ENCODE measurements at places on chromosomes 12 and 14. TPM values are rescaled to one million over a fixed set of nuclear protein-coding genes. Genes with fewer than 3 reads are reported as not detected.

- H3K36me3 ChIP-seq = no peaks in the 10 kb centered on the region
- no peak overlapping the region for H3K4me3 ChIP-seq
- no peaks in the 10 kb centered on the region for H3K4me1 ChIP-seq
These were observed 24.4 kb upstream of the BTG1 start for GRCh38 chr12:92170050-92170449.

DNA sequence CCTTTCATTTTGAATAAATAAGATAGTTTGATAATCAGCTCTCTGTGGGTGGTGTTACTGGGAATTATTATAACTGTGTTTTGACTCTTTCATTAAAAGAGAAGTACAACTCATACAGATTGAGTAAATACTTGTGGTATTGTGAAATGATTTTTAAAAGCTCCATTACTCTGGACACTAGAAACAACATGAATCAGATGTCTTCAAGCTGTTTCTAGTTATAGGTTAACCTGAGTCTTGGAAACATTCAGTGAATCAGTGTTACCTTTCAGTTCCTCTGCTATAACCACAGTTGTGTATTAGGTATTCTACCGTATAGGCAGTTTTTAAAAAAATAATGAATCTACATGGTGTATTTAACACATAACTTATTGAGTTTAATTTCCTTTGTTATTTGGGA lies 128.4 kb upstream of the SSTR1 start:
- no peaks in the 10 kb centered on the region for H3K4me1 ChIP-seq
- DNase-seq = no peak
- no peaks in the 10 kb centered on the region for H3K27me3 ChIP-seq
- no peak overlapping the region for H3K4me3 ChIP-seq

- H3K4me1 ChIP-seq = no peaks in the 10 kb centered on the region
- no peak overlapping the region for H3K27ac ChIP-seq
- H3K4me3 ChIP-seq = no peak overlapping the region
- DNase-seq = no peak
- no peaks in the 10 kb centered on the region for H3K27me3 ChIP-seq
These were observed 86.4 kb downstream of the ACACB start for GRCh38 chr12:109202770-109203169.

DNA sequence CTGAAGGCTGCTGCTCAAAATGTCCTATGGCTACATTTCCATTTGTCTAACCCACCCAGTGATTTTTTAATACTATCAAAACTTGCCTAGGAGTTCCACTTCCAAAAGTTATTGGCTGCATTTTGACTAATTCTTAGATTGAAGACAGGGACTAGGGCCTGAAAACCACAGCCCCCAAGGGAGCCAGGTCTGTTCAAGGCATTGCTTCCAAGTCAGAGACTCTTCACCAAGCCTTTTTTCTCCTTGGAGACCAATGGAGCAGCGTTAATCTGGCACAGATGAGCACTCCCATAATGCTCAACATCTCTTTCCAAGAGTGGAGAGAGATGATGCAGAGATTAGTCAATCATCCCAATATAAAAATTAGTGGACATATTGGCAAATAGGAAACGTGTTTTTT lies 112.5 kb upstream of the HIF1A start:
- H3K4me1 ChIP-seq = peaks cover 52% of the 10 kb centered on the region
- peak overlapping the region; percentile 86 for H3K27ac ChIP-seq
- no peaks in the 10 kb centered on the region for H3K27me3 ChIP-seq
- H3K4me3 ChIP-seq = no peak overlapping the region
- no peaks in the 10 kb centered on the region for H3K36me3 ChIP-seq
- no peak for DNase-seq

DNA sequence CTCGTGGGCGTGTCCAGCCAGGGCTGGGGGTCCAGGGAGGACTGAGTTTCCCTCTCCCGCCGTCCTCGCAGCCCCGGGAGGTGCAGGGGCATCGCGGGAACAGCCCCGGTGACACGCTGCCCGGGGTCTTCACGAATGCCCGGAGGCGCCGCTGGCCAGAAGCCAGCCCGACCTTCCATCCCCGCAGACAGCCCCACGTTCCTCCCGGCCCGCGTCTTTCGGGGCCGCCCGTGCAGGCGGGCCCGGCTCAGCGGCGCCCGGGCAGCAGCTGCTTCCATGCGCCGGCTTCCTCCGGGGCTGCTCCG lies 827 bp upstream of the TEDC1 start:
- no peak for DNase-seq
- H3K27ac ChIP-seq = peak overlapping the region; percentile 91
- H3K4me1 ChIP-seq = peaks cover 49% of the 10 kb centered on the region
- H3K4me3 ChIP-seq = peak overlapping the region; percentile 64
- no peaks in the 10 kb centered on the region for H3K27me3 ChIP-seq

- no peak for DNase-seq
- no peaks in the 10 kb centered on the region for H3K36me3 ChIP-seq
- H3K27me3 ChIP-seq = no peaks in the 10 kb centered on the region
- H3K4me1 ChIP-seq = no peaks in the 10 kb centered on the region
These were observed 87.5 kb upstream of the MON2 start for GRCh38 chr12:62379026-62379722.

DNA sequence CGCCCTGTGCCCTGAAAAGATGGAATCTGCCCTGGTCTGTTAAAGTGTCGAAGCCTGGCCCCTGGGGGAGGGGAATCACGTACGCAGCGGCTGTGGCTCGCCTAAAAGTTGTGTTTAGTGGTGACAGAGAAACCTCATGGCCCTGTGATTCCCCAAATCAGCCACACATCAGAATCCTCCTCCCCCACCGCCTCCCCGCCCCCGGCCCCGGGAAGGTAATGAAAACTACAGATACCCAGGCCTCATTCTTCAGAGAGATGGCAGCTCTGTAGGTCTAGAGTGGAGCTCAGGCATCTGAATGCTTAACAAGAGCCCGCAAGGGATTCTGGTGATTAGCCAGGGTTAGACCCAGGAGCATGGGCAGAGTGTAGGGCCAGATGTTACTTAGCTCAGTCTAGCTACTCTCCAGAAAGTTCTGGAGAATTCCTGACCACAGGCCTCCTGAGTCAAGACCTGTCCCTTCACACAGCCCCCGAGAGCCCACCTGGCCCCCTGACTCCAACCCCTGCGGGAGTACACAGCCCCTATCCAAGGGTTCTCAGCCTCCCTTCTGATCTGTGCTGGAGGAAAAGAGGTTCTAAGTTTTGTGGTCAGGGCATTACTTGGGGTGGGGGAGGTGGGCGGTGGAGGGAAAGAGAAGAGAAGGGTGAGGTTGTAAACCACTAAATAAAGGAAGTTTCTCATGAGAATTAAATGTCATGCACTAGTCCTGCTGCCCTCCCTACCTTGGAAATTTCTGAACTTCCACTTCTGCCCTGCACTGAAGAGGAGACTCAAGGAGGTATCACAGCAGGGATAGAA lies 114.8 kb downstream of the PLXNC1 start:
- H3K36me3 ChIP-seq = no peaks in the 10 kb centered on the region
- H3K4me1 ChIP-seq = peaks cover 31% of the 10 kb centered on the region
- no peak overlapping the region for H3K4me3 ChIP-seq
- peak; percentile 43 for DNase-seq
- peak overlapping the region; percentile 99 for H3K27ac ChIP-seq
- H3K27me3 ChIP-seq = no peaks in the 10 kb centered on the region

DNA sequence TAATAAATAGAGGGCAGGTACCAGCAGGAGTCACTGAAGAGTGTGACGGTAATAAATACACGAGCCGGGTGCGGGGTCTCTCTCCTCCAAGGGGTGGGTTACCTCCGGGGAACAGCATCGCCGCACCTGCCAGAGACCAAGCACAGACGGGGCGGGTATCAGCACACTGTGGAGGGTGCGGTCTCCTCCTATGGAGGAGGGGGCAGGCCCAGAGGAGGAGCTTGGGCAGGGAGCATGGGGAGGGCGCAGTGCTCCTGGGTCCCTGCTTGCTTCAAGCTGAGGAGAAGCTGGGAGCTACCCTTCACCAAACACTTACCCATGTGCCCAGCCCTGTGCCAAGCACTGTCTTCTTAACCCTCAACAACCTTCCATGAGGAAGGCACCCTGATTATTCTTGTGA lies 12.8 kb downstream of the PGF start:
- H3K27me3 ChIP-seq = no peaks in the 10 kb centered on the region
- DNase-seq = no peak
- peaks cover 12% of the 10 kb centered on the region for H3K4me1 ChIP-seq
- peaks cover 47% of the 10 kb centered on the region for H3K36me3 ChIP-seq

Gene LPCAT3
- 68.4 TPM for total RNA-seq

Gene DDIT3
- 71.3 TPM for total RNA-seq

Gene PLEKHA5
- 40.1 TPM for total RNA-seq

Measured in thyroid gland (tissue), 4 donors.